ENCODE measurements at places on chromosomes 16 and 17.

- DNase-seq: no peak
These were observed 2.2 kb upstream of the ZNF23 start for GRCh38 chr16:71464231-71464630.

DNA sequence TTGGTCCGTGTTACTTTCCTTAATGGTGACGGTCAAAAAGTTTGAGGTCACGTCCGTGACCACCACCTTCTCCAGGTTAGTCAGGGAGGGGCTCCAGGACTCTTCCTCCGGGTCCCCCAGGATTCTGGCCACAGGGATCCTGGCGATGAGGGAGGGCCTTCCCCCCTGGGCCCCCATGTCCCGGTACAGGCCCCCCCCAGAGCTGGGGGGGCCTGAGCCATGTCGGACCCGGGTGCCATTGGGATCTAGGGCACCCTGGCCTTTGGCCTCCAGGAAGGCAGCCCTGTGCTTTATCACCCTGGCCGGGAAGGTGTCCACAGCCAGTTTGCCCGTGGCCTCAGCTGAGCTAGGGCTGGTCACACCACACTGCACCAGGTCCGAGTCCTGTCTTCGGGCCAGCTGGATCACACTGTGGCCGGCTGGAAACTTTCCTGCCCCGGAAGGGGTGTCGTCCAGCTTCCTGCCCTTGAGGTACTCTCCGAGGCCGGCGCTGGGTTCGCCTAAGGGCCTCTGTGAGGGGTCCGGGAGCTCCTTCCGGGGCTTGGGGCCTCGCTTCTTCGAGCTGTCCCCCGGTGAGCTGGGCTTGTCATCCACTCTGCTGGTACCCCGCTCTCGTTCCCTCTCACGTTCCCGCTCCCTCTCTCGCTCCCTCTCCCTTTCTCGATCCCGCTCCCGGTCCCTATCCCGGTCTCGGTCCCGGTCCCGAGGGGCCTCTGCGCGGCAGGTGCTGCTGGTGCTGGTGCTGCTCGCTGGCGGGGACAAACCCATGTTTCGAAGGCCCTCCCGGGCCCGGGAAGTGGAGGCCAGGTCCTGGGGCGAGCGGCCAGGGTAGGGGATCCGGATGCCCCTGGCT, 2.0 kb downstream of the CBX8 start:
- no peak for DNase-seq

DNA sequence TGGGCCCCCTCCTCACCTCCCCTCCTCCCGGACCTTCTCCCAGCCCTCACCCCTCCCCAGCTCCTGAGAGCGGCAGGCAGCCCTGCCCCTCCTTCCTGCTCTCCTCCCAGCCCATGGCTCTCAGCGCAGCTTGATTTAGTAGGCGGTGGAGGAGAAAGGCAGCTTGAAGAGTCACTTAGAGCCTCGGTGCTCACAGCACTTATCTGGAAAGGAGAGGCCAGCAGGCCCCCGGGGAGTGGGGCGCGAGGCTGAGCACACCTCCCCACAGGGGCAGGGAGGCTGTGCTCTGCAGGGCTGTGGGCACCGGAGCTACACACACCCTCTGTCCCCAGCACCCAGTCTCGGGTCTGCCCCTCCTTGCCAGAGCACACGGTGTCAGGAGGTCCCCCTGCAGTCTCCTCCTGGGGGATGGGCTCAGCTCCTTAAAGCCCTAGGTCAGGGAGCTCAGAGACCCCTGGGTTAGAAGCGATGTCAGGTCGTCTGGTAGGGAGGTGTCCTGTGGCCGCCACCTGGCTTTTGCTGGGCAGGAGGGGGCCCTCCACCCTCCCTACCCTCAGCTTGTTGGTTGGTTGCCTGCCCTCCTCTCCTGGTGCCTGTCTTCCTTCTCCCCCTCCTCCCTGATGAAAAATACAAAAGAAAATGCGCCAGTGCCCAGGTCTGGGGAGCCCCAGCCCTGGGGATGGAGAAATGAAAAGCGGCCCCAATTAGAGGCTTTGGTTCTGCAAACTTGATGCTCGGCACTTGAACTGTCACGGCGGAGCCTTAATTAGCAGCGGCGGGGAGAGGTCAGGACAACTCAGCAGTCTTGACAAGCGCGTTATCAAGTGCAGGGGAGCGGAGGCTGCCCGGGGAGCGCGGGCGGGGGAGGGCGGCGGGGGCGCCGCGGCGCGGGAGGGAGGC, 151.1 kb upstream of the GSE1 start:
- no peak for DNase-seq

- DNase-seq: no peak
These were observed 56.7 kb upstream of the C17orf78 start for GRCh38 chr17:37318931-37319594.

- peak; percentile 10 for DNase-seq
These were observed 17.7 kb upstream of the TOM1L1 start for GRCh38 chr17:54882950-54883349.

DNA sequence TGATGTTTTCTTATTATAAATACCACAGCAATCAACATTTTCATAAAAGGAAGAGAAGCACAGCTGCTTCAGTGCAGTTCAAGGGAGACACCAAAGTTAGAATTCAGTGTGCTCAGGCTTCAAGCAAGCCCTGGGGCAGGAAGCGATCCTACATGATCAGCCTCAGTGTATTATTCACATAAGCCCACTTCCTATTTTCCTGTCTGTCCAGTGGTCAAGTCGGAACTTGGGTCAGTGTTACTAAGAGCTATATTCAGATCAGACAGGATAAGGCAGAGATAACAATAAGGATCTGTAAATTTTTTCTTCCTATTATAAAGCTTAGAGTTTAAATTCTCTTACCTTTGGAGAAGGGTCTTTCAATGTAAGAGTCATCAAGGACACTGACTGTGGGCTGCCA, 12.9 kb downstream of the HEATR6 start:
- no peak for DNase-seq

GRCh38 chr17:59702304-59702703, 4.9 kb downstream of the PTRH2 start:
- no peak for DNase-seq

- DNase-seq: no peak
These were observed 2.7 kb downstream of the MAFG start for GRCh38 chr17:81924557-81925532.

- DNase-seq: peak; percentile 44
These were observed 41.9 kb downstream of the FTO start for GRCh38 chr16:53745753-53746266.

- DNase-seq: no peak
These were observed 11.0 kb downstream of the FBRS start for GRCh38 chr16:30669026-30669902.

- no peak for DNase-seq
These were observed 15.3 kb upstream of the GAA start for GRCh38 chr17:80086081-80086480.

DNA sequence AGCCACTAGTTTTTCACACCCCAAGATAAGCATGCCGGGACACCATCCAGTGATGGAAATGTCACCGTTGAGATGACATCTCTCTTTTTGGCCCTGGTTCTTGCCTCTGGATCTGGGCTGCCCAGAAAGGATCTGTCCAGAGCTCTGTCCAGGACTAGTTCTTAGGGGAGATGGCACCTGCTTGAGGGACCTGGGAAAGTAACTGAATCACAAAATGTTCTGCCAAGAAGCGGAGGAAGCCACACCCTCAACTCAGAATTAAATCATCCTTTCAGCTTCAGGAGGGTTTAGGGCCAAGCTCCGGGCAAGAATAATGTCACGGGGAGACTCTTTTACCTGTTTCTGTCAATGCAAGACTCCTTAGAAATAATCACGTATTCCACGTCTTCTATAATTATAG, 248.6 kb downstream of the MAF start:
- no peak for DNase-seq

DNA sequence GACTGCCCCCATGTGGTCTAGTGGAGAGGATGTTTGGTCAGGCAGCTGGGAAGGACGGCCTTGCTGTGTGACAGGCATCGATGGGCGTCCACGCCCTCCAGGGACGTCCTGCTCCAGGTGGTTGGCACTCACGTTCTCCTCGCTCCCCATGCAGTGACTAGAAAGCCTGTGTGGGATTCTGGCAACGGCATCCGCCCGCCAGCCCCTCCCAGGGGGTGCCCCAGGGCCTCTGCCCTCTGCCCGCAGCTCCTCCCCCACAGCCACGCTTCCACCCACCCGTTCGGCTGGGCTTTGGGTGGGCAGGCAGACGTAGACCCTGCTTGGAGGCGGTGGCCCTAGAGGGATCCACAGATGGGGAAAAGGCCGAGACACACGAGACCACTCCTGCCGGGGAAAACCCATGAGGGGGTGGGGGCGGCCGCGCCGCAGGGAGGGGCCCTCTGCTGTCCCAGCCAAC, 4.7 kb upstream of the IL17C start:
- peak; percentile 41 for DNase-seq

DNA sequence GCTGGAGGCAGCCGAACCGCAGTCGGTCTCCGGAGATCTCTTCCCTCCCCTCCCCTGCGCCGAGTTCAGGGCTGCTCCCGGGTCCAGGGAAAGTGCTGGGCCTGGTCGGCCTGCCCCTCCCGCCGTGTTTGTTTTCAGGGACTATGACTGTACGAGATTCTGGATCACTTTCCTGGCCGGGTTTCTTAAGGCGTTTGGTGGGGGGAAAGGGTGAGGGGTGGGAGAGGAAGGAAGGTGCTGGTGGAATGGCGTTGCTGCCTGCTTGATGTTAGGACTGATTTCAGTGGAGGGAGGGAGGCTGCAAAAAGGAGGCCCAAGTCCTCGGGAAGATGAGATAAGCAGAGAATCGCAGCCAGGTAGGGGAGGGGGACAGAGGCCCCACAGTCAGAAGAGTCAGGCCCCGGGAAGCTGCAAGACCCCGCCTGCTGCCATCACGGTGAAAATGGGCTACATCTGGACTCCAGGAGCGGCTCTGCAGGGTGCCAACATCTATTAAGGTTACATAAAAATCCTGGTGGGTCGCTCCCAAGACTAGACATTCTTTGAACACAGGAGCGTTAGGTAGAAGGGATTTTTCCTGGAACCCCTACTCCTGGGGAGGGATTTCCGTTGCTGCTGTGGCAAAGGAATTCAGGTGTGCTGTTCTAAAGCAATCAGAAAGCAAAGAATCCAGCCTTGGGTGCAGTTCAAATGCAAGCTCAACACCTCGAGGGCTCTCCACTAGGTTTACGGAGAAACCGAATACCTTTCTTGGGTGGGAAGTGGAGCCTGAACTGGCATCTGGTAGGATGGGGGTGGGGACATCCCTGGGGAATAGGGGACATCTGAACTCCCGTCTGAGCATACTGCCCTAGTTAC, 1.2 kb downstream of the ARHGAP44 start:
- DNase-seq: no peak

GRCh38 chr16:88516601-88517061, 53.6 kb upstream of the ZC3H18 start:
- no peak for DNase-seq

- no peak for DNase-seq
These were observed at the start of gene ALOXE3 for GRCh38 chr17:8117980-8118768. Gene ALOXE3, minus strand, starts transcription at chr17:8118514. Its CDS starts 524 bp downstream, at chr17:8117990.

DNA sequence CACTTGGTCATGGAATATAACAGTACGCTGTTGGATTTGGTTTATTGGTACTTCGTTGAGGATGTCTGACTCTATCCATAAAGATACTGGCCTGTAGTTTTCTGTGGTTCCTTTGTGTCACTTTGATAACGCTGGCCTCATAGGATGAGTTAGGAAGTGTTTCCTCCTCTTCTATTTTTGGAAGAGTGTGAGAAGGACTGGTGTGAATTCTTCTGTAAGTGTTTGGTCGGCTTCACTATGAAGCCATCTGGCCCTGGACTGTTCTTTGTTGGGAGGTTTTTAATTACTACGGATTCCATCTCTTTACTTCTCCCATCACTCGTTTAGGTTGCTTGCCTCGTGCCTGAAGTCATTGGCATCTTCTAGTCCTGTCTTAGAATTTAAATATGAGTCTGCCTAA, 117.3 kb downstream of the OR1D5 start:
- no peak for DNase-seq

- DNase-seq: no peak
These were observed 9.1 kb downstream of the TFAP4 start for GRCh38 chr16:4263504-4264436.

GRCh38 chr16:79510879-79511278, 89.7 kb downstream of the MAF start:
- no peak for DNase-seq

DNA sequence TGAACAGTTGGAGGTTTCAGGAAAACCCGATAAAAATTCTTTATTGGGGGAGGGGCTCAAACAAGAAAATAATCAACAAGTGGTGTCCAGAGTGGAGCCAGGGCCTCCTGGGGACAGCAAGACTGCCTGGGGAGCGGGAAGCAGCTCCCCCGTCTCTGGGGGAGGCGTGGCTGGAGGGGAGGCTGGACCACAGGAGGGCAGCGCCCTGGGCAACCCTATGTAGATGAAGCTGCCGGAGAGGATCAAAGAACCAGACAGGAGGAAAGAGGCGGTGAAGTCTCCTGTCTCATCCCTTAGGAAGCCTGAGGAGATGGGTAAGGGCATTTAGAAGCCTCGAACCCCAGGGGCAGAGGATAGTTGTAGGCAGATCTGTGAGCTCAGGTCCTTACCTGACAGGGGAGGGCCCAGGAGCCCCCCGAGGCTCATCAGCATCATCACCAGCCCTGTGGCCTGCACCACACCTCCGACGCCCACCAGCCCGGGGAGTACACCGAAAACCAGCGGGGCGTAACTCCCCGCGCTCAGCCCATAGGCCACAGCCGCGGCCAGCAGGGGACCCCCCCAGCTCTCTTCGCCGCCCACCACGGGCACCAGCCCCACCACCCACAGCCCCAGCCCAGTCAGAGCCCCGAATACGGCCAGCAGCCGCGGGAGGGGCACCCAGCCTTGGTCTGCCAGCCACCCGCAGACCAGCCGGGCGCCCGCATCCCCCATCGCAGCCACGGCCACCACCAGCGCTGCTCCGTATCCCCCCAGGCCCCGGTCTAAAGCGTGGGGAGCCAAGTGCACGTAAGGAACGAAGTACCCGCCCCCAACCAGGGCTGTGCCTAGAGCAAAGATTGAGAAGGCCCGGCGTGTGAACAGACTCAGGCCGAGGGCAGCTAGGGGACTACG, 2.0 kb downstream of the SLC16A11 start:
- DNase-seq: no peak

- DNase-seq: no peak
These were observed 20.0 kb upstream of the RNF135 start for GRCh38 chr17:30950669-30951399.

GRCh38 chr17:76449126-76449525, 3.8 kb downstream of the UBE2O start:
- DNase-seq: no peak

DNA sequence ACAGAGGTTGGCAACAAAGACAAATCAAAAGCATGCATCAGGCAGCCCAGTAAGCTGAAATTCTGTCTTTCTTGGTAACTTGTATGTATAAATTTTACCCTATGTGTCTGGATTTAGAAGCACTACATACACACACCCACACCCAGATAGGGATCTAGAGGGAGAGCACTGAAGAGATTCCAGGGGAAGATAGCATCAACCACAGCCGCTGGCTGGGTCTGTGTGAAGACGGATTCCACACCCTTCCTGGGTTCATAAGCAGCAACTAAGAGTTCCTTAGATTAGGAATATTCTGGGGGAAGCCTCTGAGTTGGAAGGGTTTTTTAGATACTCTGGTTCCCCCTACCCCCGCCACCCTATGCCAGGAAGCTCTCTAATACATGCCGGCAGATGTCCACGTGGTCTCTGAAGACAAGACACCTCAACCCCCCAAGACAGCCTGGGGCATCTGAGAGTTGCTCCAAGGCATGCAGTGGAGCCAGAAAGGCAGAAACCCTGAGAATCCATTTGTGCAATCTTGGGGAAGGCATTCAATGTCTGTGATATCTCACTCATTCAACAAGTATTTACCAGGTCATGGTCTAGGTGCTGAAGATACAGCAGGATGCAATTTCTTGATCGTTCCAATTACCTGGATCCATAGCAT, 86.4 kb downstream of the NOG start:
- DNase-seq: no peak

- no peak for DNase-seq
These were observed 1.7 kb downstream of the CMTM3 start for GRCh38 chr16:66605979-66606751.
